ENCODE measurements at places on chromosomes 7 and 10.

DNA sequence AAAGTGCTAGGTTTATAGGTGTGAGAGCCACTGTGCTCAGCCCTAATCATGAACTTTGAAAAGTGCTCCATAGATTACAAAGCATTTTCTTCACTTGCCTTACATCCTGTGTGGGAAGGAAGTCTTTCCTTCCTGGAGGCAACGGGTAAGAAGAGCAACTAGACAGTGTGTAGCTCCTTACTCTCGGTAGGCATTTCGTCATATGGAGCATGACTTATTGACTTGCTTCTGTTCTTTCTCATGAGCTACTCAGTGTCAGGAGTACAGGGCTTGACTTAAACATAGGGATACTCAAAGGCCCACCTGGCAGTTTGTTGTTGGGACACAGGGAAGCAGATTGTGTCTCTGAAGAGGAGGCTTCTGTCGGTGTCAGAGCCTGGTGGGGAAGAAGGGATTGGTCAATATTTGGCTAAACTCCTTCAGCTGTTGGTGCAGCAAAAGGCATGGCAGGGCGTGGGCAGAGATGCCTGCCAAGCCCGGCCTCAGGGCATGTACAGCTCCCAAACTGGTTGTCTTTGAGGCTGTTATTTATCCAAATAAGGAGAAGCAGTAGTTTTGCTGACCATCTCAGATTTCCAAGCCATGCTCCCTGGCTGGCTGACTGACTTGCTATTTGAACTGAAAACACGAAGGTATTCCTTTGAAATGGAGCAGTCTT is 248.9 kb downstream of the KIAA1217 start:
- DNase-seq, result no peak

- no peak for DNase-seq
These were observed 113.0 kb downstream of the ZNF438 start for GRCh38 chr10:30918651-30919050.

DNA sequence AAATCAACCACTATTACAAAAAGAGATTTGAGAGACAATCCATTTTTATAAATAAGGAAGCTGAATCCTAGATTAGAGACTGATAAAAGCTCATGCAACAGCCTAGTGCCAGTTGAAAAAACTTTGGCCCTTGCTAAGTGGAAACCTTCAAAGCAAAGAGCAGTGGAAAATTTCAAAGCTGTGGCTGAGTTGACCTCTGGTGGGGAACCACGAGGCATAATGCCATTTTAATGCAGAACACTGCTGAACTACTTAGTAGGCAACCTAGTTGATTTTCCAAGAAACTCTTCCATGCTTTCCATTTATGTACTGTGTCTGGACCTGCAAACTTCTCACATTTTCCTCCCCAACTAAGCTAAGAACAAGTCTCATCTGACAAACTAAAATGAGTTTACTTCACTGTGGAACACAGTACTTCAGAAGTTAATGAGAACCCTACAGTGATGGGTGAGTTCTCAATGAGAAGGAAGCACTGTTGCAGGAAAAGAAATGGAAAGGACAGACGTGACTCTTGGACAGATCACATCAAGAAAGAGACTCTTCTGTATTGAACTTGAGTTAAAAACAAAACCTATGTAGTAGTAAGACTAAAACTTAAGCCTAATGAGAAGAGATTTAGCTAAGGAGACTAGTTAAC is 19.5 kb downstream of the FZD9 start:
- DNase-seq, result no peak

DNA sequence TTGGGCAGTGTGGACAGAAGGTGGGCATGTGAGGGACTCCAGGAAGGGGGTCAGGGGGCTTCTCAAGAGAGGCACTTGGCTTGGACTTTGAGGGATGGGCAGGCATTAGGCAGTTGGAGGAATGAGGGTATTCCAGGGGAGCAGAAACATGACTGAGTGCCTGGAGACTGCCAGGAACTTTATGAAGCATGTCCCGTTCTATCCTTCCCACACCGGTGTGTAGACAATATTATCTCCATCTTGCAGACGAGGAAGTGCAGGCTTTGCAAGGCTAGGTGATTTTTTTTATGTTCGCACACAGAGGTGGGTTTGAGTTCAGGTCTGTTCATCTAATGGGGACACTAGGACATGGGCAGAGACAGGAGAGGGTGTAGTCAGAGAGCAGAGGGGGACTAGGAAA is 162.7 kb downstream of the RPS24 start:
- no peak for DNase-seq

DNA sequence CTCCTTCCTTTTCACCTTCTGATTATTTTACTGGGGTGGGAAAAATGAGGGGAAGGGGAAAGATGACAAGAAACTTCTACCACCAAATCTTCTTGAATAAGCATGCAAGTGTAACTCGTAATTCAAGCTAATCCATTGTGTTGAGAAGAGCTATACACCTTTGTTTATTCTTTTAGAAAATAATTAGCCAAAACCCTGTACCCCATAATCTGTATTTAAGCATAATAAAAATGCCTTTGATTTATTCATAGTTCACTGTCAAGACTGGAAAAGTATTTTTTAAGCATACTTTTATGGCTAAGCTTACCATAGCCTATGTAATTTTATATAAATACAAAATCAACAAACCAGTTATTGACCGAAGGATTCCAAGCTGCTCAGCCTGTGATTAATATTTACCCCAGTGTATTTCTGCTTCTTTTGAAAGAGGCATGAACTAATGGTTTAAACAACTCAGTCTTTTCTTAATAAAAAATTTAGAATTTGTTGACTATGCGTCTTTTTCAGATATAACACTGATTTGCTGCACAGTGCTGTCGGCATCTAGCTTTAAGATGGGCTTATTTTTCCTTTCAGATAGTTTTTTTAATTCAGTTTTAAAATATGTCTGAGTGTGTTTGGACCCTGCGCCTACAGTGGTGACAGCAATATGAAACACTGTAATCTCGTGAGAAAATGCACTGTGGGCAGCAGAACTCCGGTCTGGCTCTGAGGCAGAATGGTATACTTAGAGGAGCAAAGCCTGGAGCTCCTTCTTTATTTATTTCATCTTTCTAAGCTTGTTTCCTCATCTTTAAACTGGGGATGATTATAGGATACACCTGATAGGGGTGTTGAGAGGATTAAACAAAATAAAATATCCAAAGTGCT is 238.8 kb upstream of the LRGUK start:
- no peak for DNase-seq

- no peak for DNase-seq
These were observed 86.1 kb upstream of the CHST15 start for GRCh38 chr10:124179308-124180043.

GRCh38 chr7:128666200-128666599 is 5.9 kb upstream of the GARIN1A start:
- peak; percentile 18 for DNase-seq

DNA sequence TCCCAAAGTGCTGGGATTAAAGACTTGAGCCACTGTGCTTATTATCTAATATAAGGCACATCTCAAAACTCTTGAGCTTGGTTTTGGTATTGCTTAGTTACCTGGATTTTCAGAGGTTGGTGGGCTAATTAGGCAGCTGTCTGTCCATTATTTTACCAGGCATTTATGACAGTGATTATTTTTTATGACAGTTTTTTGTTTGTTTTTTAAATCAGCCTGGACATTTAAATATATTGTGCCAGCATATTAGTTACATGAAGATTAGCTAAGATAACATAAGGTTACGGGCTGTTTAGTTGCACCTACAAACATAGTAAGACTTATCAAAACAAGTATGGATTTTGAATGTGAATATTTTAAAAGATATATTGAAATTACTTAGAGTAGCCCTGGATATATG is 2.6 kb upstream of the ZRANB1 start:
- no peak for DNase-seq

DNA sequence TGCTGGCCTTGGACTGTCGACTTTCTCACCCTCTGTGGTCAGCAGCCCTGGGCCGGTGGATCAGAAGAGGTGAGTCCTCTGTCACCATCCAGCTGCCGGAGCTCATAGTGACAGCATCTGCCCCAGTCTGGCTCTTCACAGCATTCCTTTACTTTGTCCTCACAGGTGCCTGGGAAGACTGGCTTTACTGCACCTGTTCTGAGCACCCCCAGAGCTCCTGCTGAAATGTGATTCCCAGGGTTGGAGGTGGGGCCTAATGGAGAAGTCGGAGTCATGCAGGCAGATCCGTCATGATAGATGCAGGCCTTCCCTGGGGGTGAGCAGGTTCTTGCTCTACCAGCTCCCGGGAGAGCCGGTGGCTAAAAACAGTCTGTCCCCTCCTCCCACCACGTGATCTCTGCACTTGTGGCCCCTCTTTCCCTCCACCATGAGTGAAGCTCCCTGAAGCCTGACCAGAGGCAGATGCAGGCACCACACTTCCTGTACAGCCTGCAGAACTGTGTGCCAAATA is 171.5 kb downstream of the ZMYND11 start:
- DNase-seq, result no peak

DNA sequence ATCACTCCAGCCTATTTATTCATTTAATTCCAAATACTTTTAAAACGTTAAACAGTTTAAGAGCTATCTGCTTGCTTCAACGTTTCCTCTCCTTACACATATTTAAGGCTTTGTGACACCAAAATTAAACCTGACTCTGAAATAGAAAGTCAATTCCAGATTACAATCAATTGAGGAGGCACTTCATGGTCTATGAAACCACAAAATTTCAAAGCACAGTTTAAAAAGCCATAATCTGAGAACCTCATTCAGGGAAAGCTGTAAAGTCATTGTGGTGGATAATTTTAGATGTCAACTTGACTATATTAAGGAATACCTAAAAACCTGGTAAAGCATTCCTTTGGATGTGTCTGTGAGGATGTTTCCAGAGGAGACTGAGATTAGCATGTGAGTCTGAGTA is 6.2 kb downstream of the SNX13 start:
- DNase-seq, result no peak

- DNase-seq, result no peak
These were observed 8.0 kb downstream of the OPN1SW start for GRCh38 chr7:128767475-128768110.

DNA sequence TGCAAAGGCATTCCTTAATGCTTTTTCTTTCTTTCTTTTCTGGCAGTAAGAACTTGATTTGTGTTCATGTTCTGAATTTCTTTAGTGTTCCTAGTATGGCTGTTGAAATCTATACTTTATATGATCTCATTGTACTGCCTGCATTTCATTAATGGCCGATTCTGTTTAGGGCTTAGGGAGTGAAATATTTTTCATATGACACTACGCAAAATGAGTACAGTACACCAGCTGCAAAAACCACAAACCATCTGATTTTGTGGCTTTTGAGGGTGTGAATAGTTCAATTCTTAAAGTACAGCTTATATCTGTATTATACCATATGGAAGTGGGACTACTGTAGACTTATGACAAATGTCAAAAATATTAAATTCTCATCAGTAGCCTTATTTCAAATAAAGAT is 69.1 kb upstream of the FOXP2 start:
- no peak for DNase-seq

GRCh38 chr10:42475168-42476098 is 162.9 kb downstream of the ZNF33B start:
- DNase-seq, result peak; percentile 85

DNA sequence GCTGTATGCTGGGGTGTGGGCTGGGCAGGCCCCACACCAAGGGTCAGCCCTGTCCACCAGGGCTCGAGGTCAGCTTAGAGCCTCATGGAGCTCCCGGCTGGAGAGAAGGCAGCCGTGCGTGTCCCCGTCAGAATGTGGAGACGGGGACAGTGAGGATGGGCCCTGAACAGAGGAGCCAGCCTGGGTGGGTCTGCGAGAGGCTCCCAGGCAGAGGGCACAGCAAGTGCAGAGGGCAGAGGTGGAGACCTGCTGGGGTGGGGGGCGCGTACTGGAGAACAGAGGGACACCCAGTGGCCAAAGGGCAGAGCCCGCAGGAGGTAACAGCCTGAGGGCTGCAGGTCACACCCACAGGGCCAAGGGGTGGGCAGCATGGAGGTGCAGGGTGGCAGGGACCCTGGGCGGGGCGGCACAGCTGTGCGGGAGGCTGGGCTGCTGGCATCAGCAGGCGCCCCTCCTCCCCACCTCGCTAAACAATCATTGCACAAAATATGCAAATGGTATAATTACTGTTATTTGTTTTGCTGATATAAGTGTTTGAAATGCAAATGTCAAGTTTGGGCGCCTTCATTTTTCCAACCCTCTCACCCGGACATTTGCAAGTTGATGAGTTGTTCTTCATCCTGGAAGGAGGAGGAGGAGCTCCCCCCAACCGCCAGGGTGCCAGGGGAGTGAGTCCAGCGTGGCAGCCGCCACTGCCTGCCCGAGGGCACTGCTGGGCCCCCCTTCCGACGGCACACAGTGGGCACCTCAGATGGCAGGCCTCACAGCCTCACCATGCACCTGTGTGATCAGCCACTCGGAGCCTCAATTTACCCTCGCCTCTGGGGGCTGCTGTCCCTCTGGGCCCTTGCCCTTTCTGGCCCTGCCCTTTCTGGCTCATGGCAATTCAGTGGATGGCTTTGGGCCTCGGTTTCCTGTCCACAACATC is 35.0 kb downstream of the ELFN1 start:
- no peak for DNase-seq

GRCh38 chr10:130357226-130357625 is 221.0 kb downstream of the GLRX3 start:
- no peak for DNase-seq

GRCh38 chr7:101882595-101883564 is 65.5 kb downstream of the CUX1 start:
- peak; percentile 98 for DNase-seq

- no peak for DNase-seq
These were observed 8.6 kb downstream of the WNT16 start for GRCh38 chr7:121337398-121337797.

GRCh38 chr7:27130540-27131389 is at the start of gene HOXA4:
TSS of gene HOXA4 (minus strand) at chr7:27130757. CDS start at chr7:27130733, 24 bp downstream.
- DNase-seq, result no peak

DNA sequence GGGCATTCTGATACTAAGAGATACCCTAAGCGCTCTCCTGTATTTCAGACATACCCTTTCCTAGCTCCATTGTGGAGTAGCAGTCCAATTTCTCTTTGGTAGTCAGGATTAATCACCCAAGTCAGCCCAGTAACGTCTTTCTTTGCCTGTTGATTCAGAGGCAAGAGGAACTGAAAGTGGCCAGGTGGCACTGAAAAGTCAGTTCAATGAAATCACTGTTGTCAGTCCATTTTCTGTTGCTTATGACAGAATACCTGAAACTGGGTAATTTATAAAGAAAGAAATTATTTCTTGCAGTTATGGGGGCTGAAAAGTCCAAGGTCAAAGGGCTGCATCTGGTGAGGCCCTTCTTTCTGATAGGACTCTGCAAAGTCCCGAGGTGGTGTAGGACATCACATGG is 40.2 kb downstream of the ANKRD61 start:
- DNase-seq, result no peak

DNA sequence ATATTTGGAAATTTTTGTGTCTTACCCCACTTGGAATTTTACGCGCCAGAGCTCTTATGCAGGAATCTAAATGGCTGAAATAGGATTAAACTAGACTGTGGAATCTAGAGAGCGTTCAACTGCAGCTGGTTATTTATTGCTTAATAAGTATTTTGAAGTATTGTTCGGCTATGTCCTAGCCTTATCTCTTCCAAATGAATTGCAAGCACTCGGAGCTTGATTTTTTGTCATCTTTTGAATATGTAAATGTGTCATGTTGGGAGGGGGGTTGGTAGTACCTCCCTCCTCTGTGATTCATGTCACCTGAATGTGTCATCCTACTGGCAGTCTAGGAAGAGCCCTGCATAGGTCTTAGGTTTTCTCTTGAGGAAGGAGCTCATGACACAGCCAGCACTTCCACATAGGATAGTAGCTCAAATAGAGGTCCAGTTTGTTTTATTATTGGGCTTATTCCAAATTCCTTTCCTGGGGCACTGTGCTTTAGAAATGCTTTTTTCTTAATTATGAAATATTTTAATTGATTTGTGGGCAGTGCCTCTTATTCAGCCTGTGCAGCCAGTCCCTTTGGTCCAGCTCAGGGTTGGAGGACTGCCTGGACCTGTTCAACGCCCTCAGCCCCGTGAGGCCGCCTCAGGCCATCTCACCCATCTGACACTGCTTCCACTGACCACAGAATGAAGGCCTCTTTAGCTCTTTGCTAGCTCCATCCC is 22.5 kb upstream of the TRIL start:
- no peak for DNase-seq

Data from HCT116 (cell line).